Activated CD4-positive, alpha-beta T cell treated with anti-CD3 and anti-CD28 coated beads for 36 hours (primary cell): ENCODE measurements at places on chromosomes 5 and 9. TPM values are rescaled to one million over a fixed set of nuclear protein-coding genes. Genes with fewer than 3 reads are reported as not detected.

Gene SCGB3A2
- total RNA-seq: not detected

Gene CCL28
- 18.0 TPM for total RNA-seq

Gene SUB1
- total RNA-seq: 458 TPM

Gene INSL4
- not detected for total RNA-seq

Gene ANXA2R
- 4.6 TPM for total RNA-seq

- no peak for DNase-seq
Measured at GRCh38 chr9:124017929-124018729, 6.6 kb downstream of the LHX2 start.

DNA sequence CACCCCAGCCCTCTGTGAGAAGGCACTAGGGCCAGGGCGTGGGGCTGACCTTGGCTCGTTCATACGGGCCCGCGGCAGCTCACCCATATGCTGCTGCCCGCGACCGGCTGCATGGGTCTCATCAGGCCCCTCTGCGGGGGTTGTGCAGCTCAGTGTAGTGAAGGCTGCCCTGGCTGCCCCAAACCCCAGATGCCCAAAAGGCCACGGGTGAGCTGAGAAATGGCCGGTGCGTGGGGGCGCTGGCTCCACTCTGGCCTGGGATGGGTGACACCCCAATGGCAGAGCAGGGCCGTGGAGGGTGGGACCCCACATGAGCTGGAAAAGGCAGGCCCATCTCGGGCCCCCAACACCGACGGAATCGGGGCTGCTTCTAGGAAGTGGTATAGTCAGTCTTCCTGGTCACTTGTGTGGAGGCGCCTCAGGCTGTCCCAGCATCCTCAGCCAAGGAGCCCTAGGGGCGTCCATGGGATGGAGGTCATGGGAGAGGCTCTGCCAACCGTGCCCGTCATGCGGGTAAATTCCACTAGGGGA, 19.4 kb upstream of the LRRC14B start:
- no peak for DNase-seq

DNA sequence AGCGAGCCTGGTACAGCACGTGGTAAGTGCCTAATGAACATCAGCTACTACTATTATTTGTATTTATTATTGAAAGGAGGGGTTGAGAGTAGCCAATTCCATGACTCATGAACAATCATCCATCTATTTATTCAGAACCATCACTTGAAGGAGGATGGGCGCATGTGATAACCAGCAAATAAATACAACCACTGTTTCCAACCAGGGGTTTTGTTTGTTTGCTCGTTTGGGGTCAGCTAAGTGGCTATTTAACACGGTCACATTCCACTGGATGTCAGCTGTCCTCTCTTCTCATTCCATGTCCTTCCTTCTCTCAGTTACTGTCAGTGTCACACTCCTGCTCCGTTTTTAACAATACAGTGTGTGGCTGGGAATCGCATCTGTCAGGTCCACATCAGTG, 8.6 kb downstream of the RAPGEF1 start:
- DNase-seq: no peak

- DNase-seq: no peak
Measured at GRCh38 chr5:91111473-91112238, 271.5 kb downstream of the ARRDC3 start.

DNA sequence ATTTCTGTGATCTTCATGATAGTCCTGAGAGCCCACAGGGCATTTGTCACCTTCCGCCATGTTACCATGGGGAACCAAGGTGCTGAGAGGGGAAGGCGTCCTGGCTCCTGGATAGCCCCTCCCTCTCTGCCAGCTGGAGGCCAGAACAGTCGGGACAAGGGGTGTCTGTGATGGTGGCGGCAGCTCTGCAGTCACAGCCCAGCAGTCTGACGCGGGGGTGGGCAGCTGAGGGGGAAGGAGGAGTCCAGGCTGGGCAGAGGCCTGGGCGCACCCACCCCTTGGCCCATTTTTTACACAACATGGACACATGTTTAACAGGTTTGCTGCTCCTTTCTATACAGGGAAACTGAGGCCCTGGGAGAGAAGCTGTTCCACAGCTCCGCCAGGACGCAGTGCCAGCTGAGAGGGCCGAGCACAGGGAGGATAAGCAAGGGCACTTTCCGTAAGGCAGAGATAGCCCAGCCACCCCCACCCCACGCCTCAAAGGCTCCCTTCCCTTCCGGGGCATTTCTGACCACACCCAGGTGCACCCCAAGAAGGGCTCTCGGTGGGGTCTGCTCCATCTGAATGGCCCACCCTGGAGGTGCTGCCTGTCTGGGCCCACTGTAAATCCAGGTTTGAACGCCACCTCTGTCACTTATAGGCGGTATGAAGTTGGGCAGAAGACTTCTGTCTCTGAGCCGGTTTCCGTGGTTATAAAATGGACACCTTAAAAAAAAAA, 17.1 kb downstream of the LRRC8A start:
- DNase-seq: no peak

DNA sequence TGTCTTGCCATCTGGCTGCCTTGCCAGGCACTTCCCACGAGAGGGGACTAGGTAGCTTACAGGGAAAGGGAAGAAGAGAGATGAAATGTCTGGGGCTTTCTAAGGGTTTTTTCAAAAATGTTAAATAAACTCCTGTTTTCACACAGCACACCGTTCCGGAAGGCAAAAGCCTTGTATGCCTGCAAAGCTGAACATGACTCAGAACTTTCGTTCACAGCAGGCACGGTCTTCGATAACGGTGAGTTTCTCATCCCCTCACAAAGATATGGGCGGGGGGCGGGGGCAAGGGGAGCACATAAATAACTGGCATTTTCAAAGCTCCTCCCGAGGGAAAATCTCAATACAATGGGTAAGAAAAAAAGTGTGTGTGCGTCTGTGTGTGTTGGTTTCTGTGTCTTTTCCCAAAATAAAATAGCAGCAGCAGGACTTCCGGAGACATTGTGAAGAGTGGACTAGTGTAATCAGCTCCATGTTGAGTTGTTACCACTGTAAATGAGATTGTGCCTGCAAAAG, 189.6 kb downstream of the NR3C1 start:
- peak; percentile 36 for DNase-seq

DNA sequence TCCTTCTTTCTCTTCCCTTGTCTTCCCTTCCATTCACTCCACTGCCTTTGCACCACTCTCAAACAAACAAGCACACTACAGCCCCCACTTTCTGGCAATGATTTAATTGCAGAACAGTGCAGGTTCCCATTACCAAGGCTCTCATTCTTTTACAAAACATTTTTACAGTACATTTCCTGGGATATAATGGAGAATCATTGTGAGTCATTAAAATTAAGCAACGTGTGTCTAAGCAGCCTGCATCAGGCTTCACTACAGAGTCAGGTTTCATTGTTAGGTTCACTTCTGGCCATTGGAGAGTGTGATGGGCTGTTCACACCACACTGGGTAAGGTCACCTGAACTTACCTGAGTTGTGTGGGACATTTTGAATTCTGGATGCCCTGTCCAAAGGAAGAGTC, 303.5 kb downstream of the TRIM32 start:
- no peak for DNase-seq

- peak; percentile 24 for DNase-seq
Measured at GRCh38 chr5:76790632-76791290, 28.1 kb upstream of the F2RL1 start.

GRCh38 chr5:136015003-136015375, 13.8 kb upstream of the TGFBI start:
- DNase-seq: no peak

- peak; percentile 62 for DNase-seq
Measured at GRCh38 chr5:59760785-59761348, 132.7 kb downstream of the PDE4D start.

DNA sequence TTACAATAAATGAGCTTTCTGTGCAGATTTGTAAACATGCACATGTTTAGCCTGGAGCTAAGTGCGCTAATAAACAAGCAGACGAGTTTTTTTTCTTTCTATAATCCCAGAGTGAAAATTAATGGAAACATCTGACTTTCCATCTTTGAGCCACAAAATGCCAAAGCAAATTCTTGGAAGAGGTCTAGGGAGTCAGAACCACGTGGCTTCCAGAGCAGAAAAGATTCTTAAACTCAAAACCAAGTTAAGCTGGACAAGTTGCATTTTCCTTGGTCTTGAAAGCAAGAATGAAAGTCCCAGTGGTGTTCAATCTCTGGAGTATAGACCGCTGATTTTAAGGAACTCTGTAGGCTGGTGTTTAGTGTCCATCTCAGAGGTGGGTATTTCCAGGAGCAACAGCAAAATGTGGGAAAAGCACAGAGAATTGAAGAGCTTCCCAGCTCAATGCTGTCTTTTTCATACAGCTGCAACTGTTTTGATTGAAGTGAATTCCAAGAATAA, 71.4 kb downstream of the MYO10 start:
- DNase-seq: no peak

DNA sequence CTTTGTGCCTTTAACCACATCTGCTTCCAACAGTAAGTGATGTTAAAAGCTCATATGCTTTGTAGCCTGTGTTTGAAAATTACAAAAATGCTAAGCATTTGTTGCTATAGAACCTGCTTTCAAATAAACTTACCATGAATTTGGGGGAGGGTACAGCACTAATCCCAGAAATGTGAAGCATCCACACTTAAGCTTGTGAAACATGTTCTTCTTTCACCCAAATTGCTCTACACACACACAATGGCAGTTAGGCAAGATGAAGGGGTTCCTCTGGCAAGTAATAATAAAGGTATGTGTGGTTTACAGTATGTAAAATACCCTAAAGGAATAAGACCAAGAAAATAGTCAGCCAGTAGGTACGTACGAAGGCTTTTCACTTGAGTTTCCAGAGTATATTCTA, 165.6 kb downstream of the SMARCA2 start:
- DNase-seq: no peak

DNA sequence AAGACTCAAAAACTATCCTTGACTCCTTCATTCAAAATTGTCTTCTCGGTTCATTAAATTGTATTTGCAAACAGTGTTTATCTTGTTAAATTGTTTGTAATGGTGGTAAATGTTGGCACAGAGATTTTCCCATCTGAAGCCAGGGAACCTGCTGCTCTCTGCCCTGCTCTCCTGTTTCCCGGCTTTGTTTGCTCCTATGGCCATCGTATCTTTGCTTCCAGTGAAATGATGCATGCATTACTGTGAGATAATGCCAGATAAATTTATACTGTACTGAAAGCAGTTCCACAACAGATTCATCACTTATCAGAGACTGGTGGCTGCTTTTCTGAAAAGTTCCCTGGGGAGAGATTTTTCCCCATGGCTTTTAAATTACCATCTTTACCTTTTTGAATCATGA, 81.4 kb downstream of the CD180 start:
- no peak for DNase-seq

GRCh38 chr9:118058227-118058626, 354.0 kb downstream of the TLR4 start:
- DNase-seq: no peak

GRCh38 chr9:21570643-21571275, 88.6 kb upstream of the IFNE start:
- no peak for DNase-seq

DNA sequence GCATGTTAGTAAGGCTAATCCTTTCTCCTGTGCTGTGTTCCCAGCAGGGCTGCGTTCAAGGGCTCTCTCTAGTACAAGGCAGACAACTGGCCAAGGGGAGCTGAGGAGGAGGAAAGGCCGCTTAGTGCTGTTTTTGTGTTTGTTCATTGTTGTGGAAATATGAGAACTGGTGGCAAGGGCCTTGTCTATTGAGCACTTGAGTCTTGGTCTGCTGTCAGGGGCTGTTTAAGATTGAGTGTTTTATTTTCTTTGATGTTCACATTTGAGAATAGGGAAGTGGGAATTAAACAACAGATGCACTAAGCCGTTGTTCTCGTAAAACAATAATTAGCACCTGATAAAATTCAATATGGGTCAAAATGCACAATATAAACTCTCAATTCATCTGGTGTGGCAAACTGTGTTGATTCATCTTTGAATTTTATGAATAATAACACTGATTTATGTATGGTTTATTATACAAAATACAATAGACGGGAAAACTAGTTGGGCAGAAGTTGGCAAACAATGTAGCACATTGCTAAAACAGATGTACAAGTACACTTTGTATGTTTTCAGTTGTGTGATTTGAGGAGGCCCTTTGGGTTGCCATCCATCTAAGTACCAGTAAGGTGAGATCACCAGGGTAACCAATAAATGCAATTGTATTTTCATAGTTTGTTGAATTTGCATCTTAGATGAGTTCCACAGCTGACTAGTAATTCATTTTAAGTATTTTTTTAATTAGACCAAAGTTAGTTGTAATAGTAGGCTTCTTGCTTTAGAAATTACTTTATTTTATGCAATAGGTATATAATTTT, 97.6 kb upstream of the GRHPR start:
- DNase-seq: no peak

- no peak for DNase-seq
Measured at GRCh38 chr9:116549786-116550660, 137.1 kb upstream of the TRIM32 start.

- no peak for DNase-seq
Measured at GRCh38 chr5:180644129-180644824, 5.1 kb downstream of the FLT4 start.

DNA sequence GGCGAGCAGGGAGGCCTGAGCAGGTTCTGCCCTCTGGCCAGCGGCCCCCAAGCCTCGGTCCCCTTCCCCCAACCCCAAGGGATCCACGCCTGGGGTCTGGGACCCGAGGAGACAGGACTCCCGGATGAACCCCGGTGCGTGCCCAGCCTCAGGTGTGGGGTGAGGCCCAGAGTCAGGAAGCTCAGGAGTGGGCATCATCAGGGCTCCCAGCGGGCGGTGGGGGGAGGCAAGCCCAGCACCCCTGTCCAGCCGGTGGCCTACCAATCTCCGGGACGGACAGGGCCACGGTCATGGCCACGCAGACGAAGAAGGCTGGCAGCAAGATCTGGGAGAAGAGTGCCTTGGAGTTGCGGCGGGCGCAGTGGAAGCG, 14.5 kb downstream of the ABCA2 start:
- no peak for DNase-seq

- peak; percentile 93 for DNase-seq
Measured at GRCh38 chr9:124202447-124202971, 55.2 kb upstream of the NEK6 start.

DNA sequence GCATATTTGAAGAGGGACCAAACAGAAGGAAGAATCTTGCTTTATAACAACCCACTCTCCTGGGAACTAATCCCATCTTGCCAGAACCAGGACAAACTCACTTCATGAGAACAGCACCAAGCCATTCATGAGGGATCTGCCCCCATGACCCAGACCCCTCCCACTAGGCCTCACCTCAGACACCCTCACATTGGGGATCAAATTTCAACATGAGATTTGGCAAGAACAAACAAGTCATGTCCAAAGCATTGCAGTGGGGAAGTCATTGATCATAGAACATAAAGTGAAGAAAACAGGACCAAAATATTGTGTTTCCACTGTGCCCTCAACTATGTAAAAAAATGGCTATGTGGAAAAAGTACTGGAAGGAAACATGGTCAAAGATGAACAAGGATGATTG, 43.9 kb downstream of the MAP1B start:
- no peak for DNase-seq

DNA sequence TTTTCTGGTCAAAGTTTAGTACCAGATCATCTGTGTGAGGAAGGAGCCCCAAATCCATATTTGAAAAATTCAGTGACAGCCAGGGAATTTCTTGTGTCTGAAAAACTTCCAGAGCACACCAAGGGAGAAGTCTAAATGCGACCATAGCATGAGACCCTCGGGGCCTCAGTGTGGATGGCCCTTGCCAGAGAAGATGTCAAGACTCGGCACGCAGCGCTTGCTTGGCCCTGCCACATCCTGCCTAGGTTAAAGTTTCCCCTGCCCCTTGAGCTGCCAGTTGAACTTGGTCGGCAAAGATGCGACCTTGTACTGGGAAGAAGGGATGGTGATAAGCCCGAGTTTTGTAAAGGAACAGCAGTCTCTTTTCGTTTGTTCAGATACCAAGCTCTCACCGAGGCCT, 65.8 kb downstream of the IL31RA start:
- no peak for DNase-seq
